NCI-H1417 treated with DMSO at 0.1 percent for 48 hours (cell line): ENCODE measurements at places on chromosomes 4 and X.

DNA sequence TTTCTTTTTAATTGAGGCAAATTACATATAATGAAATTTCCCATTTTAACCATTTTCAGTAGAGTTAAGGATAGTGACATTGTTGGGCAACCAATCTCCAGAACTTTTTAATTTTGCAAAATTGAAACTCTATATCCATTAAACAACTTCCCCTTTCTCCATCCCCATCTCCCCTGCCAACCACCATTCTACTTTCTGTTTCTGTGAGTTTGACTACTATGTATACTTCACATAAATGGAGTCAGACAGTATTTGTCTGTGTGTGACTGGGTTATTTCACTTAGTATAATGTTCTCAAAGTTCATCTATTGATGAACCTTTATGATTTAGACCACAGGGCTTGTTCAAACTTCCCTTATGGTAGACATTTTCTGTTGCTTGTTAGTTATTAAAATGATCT lies 364.5 kb upstream of the MAD2L1 start:
- no peak for DNase-seq

DNA sequence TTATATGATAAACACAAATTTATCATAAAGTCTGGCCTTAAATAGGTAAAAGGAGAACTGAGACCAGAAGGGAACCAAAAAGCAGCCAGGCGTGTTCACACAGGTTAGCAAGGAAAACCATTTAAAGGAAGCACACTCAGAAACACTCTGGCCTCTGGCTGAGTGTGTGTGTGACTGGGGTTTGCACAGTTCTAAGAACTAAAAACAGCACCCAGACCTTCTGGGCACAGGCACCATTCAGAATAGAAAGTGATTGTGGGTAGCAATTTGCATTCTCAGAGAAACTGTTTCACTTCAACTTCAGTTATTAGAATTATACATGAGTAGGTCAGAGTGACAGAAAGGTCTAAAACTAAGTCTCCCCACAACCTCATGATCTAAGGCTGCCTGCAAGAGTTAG lies 10.0 kb downstream of the GPR82 start:
- DNase-seq = no peak

- no peak for DNase-seq
Measured at GRCh38 chr4:149986917-149987316, 91.3 kb upstream of the DCLK2 start.

DNA sequence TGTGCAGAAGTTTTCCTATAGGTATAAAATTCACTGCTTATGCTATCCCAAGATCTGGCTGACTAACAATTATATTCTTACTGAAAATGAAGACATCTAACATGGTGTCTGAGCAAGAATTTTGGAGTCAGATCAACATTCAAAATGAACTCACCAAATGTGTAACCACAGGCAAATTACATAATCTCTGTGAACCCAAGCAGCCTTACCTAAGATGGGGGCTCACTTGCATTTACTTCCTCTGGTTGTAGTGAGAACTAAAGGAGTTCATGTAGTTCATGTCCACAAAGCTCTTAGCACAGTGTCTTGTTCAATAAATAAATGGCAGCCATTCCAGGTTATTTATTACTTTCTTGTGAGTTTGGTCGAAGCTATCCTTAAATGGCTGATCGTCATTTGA lies 163.9 kb upstream of the LCORL start:
- DNase-seq = no peak

GRCh38 chrX:137982472-137983172 lies 416.7 kb downstream of the ZIC3 start:
- DNase-seq = peak; percentile 7

- DNase-seq = no peak
Measured at GRCh38 chr4:18082236-18082635, 60.7 kb upstream of the LCORL start.

GRCh38 chr4:48489683-48490011 lies 405 bp upstream of the ZAR1 start:
- DNase-seq = no peak

DNA sequence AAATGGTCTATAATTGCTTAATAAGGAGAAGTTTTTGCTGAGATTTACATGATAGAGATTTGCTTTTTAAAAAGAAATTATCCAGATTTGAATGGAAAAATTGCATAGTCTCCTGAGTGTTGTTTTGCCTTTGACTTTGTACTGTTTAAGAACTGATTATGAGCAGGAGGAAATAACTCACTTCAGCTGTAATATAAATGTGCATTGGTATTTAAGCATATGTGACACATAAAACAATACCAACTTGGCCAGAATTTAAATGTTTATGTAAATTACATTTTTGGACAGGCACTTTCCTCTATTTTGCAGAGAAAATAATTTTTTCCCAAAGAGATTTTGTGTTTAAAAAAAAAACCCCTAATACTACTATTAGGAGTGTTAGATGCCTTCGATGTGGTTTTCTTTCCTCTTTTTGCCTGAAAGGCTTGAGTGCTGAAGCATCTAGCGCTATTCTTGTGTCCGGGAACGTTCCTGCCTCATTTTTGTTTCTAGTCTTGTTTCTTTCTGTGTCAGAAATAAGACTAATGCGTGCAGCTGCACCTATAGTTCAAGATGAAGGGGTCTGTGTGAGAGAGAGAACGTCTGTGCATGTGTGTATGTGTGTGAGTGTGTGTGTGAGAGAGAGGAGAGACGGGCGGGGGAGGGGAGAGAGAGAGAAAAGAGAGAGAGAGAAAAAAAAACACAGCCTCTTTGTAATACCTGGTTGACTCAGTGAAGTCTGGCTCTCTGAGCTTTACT lies 60.8 kb downstream of the TBL1X start:
- DNase-seq = no peak

DNA sequence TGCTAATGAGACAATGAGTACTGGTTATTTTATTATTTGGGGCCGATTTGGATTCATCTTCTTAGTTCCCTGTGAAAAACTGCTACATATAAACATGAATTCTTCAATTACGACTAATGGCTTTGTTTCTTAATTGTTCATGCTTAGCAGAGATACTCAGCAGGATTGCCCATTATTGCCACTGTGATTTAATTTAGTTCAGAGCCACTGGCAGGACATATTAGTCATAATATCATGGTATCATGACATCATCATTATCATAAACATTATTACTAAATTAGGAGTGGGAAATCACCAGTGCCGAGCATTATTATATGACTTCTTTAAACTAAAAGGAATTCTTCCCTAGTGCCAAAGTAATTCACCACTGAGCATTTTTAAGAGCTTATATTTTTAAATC lies 201.4 kb downstream of the SPOCK3 start:
- DNase-seq = peak; percentile 56

DNA sequence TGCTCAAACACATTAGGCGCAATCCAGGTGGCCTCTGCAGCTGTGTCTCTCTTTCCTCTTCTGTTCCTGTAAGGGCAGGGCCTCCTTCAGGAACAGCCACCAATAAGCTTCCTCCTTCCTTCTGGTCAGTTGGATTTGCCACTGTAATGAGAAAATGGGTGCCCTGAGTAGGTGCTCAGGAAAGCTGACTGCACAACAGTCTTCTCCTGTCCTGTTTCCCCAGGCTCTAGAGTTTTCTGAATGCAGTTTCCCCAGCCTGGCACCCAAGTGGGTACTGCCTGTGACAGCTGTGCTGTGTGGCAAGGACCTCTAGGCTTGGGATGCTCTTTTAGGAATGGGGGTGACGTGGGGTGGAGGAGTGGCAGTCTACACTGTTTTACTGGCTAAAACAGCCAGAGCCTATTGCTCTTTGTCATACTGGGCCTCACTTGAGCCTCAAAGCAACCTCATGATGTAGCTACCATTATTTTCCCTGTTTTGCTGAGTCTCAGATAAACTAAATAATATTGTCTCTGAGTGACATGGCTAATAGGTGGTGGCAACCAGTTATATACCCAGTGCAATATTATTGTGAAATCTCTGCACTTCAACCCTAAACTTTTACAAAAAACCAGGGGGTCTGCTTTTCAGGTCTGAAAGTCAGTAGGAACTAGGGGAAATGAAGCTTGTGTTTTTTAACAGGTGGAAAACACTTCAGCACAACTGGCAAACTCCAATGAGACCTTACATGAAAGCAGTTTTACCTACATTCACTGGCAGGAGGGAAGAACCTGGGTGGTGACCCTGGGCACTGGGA lies 1.2 kb downstream of the CXCL2 start:
- DNase-seq = no peak

GRCh38 chr4:144647095-144647561 lies 1.2 kb downstream of the HHIP start:
- DNase-seq = no peak
